Cerebellar cortex (tissue), 1 donor: ENCODE measurements at places on chromosomes 11 and 22.

DNA sequence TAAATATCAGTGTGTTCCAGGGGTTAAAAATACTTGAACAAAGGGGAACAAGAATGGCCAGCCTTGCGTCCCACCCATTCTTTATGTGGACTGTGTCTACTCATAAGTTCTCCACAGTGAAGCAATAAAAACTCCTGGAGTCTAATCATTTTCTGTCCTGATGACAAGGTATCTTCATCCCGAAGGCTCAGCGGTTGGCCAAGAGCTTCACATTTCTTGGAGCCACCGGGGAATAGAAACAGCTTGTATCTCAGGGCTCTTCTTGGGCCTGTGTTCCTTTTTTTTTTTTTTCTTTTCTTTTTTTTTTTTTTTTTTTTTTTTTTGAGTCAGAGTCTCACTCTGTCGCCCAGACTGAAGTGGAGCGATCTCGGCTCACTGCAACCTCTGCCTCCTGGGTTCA lies 36.8 kb upstream of the ADORA2A start:
- no peak for DNase-seq

- DNase-seq: no peak
These were observed 7.2 kb upstream of the NIPSNAP1 start for GRCh38 chr22:29587938-29588699.

DNA sequence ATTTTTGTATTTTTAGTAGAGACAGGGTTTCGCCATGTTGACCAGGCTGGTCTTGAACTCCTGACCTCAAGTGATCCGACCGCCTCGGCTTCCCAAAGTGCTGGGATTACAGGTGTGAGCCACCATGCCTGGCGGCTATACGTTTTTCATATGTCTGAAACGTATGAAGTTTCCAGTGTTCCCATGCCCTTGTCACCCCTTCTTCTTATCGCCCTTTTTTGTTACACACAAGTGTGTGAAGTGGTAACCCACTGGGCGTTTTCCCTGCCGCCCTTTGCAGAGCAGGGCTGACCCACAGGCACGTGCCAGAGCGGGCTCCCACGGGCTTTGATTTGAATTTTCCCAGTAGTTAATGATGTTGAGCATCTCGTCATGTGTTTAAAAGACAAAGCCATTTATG lies 17.0 kb downstream of the PIM3 start:
- no peak for DNase-seq

- no peak for DNase-seq
These were observed 7.1 kb upstream of the TMA7B start for GRCh38 chr22:39953101-39953500.

GRCh38 chr11:2308713-2309112 lies 6.9 kb downstream of the TSPAN32 start:
- no peak for DNase-seq

- no peak for DNase-seq
These were observed 33.3 kb downstream of the DENND5A start for GRCh38 chr11:9231848-9232177.

- no peak for DNase-seq
These were observed 1.4 kb downstream of the TNNI2 start for GRCh38 chr11:1839924-1840779.

GRCh38 chr11:93288767-93289166 lies 41.8 kb upstream of the DEUP1 start:
- DNase-seq: no peak

DNA sequence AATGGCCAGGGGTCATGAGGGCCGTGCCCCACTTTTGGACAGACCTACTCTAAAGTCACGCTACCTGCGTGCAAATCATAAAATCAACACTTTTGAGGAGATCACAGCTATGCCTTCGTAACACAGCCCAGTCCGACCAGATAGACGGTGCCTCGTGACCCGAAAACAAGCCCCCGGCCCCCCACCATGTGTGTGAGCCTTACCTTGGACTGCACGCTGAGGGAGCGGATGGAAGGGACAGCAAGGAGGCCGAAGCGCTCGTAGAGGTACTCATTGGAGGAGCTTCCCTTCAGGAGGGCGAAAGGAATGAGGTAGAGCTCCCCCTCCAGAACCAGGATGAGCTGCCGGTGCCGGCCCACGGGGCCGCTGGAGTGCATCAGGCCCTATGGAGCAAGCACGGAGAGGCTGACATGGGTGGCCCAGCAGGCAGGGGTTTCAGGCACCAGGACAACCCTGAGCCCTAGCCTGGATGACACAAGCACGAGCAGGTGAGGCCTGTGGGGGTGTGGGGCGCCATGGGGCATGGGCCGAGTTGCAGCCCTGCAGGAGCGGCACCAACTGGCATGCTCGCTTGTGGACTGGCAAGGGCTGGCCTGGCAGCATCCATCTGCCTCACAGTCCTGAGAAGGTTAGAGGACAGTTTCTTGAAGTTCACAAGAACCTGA lies 82.2 kb upstream of the PITPNB start:
- no peak for DNase-seq
